ENCODE measurements at places on chromosomes 7 and 10.

GRCh38 chr7:47627580-47628283 is 45.8 kb upstream of the TNS3 start:
- DNase-seq = no peak

- peak; percentile 50 for DNase-seq
Observed at GRCh38 chr10:102152545-102152890, 329 bp downstream of the NOLC1 start.

- DNase-seq = no peak
Observed at GRCh38 chr7:96397936-96398598, 76.2 kb upstream of the SLC25A13 start.

GRCh38 chr7:106419455-106420182 is 134.8 kb upstream of the NAMPT start:
- no peak for DNase-seq

- DNase-seq = peak; percentile 77
Observed at GRCh38 chr7:101856473-101857357, 39.3 kb downstream of the CUX1 start.

DNA sequence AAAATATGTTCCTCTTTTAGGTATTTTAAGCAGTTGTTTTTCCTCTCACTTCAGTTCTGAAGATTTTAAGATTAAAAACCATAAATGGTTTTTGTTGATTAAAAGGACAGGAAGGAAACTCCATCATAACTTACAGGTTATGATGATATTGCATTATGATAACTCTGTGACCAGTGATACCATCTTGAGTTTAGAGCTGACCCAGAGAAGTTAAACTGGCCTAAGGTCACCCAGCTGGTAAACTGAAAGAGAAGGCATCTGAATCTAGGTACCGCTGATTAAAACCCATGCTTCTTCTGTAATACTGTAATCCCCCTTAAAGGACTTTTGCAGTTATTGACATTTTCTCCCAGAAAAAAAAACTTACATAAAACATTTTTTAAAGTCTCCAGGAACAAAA is 29.6 kb downstream of the LOXL4 start:
- no peak for DNase-seq
